Kidney (tissue), 22 donors: ENCODE measurements at places on chromosomes 2 and 18. TPM values are rescaled to one million over a fixed set of nuclear protein-coding genes. Genes with fewer than 3 reads are reported as not detected.

Gene LIPG
- polyA plus RNA-seq, result 4.8 TPM

Gene WDR35
- 6.0 TPM for polyA plus RNA-seq

Gene IL37
- polyA plus RNA-seq, result not detected

Gene ATIC
- polyA plus RNA-seq, result 101 TPM

Gene CHRNA1
- not detected for polyA plus RNA-seq

Gene PAIP2B
- polyA plus RNA-seq, result 10.6 TPM

Gene WNT6
- 0.75 TPM for polyA plus RNA-seq
